Left lobe of liver (tissue), 2 donors: ENCODE measurements at places on chromosomes 2 and 18. TPM values are rescaled to one million over a fixed set of nuclear protein-coding genes. Genes with fewer than 3 reads are reported as not detected.
A peak's percentile ranks its signal among the peaks of the same experiment; 100 is the strongest.

Gene CRYBA2
- not detected for total RNA-seq

- no peak for DNase-seq
Observed at GRCh38 chr2:230570987-230571386, 141.7 kb upstream of the CAB39 start.

GRCh38 chr18:23958036-23958435, 56.5 kb upstream of the TTC39C start:
- peak; percentile 88 for DNase-seq

Gene ATP8B1
- 12.1 TPM for total RNA-seq

Gene SP5
- 2.6 TPM for total RNA-seq

Gene WDR43
- 17.5 TPM for total RNA-seq

- DNase-seq, result peak; percentile 81
Observed at GRCh38 chr2:240864475-240864874, 4.1 kb upstream of the AGXT start.

DNA sequence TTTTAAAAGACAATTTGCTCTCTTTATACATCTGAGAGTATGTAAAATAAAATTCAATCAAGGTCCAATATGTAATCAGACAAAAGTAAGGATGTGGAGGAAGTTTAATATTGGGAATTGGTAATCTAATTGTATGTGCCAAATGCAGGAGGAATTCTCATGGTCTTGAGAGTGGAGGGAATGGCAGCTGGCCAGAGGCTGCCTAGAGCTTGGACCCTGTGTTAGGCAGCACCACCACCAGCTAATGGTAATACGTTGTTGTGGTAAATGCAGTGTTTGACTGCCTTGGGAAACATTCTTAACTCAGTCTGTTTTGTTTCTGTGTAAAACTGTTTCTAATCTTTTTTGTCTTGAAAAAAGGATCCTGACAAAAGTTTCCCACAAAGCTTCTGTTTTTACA, 30.0 kb downstream of the GALNT1 start:
- DNase-seq, result no peak

GRCh38 chr2:218329826-218330593, 26.6 kb upstream of the CATIP start:
- no peak for DNase-seq
